ENCODE measurements at places on chromosomes 6 and 20.
A peak's percentile ranks its signal among the peaks of the same experiment; 100 is the strongest.

DNA sequence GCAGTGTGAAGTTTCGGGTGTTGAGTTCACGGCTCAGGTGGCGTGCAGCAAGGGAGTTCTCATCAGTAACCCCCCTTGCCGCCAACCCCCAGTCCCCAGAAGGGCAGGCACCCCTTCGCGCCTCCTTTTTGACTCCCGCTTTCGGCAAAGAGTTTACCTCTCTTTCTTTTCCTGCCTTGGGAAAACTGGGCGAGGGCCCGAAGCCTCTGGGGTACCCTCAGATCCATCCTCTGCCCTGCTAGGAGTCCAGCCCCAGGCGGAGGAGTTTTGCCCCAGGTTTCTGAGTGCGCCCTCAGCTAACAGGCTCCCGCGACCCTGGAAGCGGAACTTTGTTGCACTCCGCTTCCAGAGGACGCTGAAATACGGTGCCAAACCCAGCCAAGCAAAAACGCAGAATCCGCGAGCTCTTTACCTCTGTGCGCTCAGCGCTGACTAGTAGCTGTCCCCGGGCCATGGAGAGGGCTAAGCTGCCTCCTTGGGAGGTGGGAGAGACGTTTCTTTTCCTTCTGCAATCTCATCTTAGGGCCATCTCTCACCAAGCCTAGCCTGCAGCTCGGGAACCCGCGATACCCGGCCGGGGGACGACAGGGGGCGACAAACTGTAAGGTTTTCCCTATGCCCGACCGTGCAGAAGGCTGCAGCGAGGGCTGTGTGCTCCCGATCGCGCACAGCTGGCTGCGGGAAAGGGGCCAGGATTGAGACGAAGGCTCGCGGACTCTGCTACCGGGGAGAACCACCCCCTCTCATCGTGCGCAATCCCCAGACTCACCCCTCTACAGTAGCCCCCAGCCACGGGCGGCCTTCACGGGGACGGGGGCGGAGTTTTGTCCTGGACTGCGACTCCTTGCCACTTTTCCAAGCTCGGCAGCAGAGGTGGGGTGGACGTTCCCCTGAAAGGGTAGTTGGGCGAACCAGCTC, 2.7 kb upstream of the PAX1 start:
- DNase-seq, result peak; percentile 72

DNA sequence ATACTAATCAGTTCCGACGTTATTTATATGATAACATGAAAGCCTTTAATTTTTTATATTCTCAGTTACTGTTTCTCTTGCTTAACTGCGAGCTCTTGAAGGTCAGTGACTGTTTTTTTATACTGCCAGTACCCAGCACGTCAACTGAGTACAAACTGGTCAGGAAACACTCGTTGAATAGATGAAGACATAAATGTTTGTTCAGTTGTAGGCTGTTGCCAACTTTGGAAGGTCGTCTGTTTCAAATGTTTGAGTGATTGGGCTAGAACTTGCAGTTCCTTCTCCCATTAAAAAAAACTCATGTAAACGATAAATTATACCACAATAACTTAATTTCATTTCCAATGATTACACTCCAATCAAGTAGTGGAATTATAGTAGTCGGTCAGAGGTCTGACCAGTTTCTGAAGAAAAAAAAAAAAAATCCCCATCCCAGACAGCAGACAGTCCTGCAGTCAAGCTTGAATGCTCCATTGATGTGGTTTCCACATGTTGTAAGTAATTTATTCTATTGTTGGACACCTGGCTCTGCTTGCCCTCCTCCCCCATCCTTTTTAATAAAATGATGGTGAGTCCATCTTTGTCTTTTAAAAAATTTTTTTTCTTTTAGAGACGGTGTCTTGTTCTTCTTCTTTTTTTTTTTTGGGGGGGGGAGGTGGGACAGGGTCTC, 81.1 kb downstream of the SASH1 start:
- peak; percentile 74 for DNase-seq

- DNase-seq, result no peak
Observed at GRCh38 chr6:64280569-64280968, 645.0 kb downstream of the PHF3 start.

DNA sequence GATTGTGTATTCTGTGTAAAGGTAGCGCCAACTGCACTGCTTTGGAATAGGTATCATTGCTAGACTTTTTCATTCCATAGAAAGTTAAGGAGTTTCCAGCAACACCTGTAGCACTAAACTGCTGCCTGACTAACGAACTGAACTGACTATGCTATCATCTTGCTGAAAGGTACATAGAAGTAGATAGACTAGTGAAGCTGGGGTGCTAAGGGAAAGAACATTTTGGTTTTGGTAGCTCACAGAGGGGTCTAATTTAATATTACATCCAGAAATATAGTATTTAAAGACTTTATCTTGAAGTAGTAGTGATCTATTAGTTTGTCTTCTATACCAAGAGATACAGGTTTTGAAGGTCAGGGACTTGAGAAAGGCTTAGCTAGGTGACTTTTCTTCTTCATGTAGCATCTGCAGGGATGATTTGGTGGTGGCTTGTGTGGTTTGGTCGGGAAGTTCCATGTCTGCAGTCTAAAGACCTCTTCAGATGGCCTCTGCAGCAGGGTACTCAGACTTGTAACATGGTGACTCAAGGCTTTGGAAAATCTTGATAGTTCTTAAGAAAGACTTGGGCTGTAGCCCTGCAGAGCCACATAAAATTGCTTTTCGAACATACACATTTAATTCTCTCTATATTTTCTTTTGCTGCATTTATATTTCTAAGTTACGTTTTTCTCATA, 10.2 kb downstream of the SENP6 start:
- DNase-seq, result no peak

DNA sequence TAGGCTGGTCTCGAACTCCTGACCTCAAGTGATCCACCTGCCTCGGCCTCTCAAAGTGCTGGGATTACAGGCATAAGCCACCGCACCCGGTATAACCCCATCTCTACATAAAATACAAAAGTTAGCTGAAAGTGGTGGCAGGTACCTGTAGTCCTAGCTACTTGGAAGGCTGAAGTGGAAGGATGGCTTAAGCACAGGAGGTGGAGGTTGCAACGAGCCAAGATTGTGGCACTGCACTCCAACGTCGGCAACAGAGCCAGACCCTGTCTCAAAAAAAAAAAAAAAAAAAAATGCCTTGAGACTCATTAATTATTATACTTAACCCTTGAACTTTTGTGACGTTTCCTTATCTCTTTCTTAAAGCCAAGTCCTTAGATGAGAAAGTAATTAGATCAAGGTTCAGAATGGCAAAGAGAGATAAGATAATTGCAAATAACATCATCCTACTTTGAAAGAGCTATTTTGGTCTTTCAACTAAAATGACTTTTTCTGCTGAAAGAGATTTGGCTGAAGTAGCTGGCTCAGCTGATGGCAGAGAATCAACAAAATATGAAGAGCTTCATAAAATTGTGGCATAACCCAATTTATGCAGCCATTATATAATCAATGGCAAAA, 4.7 kb upstream of the SHLD1 start:
- DNase-seq, result no peak

- no peak for DNase-seq
Observed at GRCh38 chr6:119065382-119065781, 13.1 kb downstream of the FAM184A start.

- no peak for DNase-seq
Observed at GRCh38 chr6:2396042-2396657, 150.7 kb upstream of the GMDS start.

GRCh38 chr6:42338744-42339222, 112.9 kb downstream of the TRERF1 start:
- DNase-seq, result no peak

Data from SHP77 (cell line).